ENCODE measurements at places on chromosomes 7 and 10. TPM values are rescaled to one million over a fixed set of nuclear protein-coding genes. Genes with fewer than 3 reads are reported as not detected.

GRCh38 chr7:157509226-157509625 lies 172.4 kb downstream of the DNAJB6 start:
- no peak for DNase-seq

DNA sequence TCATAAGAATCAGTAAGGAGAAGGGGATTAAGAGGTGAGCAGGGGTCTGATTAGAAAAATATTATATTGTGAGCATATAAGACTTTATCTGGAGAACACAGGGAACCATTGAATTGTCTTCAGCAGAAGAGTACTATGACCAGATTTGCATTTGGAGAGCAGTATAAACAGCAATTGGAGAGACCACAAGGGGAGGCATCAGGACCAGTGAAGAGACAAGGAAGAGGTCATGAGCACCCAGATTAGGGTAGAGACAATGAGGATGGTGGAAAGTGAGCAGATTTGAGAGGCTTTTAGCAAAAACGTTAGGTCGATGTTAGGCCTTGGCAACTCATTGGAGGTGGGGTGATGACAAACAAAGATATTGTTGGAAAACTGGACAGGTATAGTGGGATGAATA lies 13.0 kb upstream of the SMIM30 start:
- no peak for DNase-seq

DNA sequence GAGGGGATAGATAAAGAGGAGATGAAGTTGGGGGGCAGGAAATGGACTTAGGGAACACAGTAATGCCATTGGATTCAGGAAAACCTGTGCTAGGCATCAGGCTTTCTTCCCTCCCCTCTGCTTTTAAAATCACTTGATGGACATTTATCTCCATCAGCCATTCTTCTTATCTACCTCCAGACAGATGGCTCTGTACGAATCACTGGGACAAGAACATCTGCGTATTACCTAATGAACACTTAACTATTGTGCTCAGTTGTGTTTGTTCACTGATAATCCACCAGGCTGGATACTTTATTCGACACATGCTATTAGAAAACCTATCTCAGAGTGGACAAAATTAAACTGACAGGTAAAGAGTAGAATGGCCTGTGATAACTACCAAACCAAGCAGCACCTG lies 40.0 kb downstream of the TNKS2 start:
- DNase-seq: no peak

GRCh38 chr7:97671571-97671970 lies 60.3 kb upstream of the TAC1 start:
- no peak for DNase-seq

- no peak for DNase-seq
These were observed 64.4 kb upstream of the CARD11 start for GRCh38 chr7:3107889-3108570.

- no peak for DNase-seq
These were observed 162.9 kb downstream of the SH3PXD2A start for GRCh38 chr10:103692436-103692951.

DNA sequence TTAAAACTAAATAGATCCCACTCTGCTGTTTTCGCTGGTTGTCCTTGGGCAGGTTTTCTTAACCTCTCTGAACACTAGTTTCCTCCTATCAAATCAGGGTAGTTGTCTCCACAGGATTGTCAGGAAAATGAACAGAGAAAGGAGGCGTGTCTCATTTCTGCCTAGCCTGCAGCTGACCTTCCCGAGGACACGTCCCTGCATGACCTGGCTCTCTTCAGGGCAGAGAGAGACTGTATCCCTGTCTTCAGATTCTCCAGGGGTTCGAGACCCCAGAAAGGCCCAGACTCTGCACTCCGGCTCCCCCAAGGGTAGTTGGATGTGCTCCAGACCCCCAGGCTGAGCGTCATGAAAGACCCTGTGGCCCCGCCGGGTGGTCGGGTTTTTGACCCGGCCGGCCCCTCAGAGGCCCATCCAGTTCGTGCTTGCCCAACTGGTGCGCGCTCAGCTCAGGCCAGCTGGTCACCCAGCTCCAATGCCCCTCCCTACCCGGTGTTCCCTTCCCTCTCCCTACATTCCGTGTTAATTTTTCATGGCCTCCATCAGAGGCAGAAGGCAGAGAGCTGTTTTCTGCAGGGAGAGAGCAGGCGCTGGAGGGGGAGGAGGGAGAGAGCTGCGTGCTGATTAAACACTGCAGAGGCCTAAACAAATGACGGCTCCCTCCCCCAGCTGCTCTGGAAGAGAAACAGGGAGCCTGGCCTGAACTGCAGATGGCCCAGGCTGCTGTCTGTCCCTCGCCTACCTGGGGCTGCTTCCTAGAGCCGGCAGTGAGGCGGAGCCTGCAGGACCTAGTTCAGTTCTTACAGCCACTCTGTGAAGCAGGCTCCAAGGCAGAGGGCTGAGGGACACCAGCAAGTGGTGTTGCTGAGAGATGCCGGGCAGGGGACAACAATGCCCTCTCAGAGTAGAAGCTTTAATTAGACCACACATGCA lies 86.2 kb upstream of the PPIF start:
- no peak for DNase-seq

DNA sequence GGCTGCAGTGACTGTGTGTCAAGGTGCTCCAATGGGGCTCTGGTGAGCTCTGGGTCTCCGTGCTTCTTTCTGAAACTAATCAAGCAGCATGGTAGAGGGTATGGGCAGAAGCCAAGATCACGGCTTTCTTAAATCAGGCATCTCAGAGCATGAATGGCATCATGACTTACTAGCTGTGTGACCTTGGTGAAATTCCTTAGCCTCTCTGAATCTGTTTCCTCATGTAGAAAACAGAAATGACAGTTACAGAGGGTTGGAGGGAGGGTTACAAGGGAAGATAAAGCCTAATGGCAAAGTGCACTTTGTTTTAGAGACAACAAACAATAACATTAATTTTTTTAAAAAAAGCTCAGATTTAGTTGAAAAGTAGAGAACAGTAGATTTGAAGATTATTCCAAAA lies 34.9 kb downstream of the FRMPD2 start:
- no peak for DNase-seq

DNA sequence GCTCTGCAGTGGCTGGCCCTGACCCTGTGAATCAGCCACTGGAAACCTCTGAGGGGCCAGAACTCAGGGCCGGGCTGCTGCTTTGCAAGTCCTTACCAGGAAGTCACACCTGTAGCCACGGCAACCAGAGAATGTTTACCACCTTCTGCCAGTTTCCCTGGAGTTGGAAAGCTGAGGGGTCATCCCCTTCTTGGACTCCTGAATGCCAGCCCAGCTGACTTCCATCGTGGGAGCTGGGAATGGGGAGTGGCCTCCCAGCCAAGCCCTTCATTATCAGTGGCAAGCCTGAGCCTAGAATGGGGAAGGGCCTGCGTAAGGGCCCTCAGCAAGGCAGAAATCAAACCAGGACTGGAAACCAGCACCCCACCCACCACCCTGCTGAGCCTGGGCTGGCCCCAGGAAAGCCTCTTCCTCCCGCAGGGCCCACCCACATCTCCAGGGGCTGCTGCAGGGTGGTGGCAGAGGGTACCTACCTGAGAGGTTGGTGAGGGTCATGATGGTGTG lies 6.5 kb upstream of the CRHR2 start:
- DNase-seq: no peak

- no peak for DNase-seq
These were observed 374.4 kb upstream of the MKI67 start for GRCh38 chr10:128500642-128501041.

DNA sequence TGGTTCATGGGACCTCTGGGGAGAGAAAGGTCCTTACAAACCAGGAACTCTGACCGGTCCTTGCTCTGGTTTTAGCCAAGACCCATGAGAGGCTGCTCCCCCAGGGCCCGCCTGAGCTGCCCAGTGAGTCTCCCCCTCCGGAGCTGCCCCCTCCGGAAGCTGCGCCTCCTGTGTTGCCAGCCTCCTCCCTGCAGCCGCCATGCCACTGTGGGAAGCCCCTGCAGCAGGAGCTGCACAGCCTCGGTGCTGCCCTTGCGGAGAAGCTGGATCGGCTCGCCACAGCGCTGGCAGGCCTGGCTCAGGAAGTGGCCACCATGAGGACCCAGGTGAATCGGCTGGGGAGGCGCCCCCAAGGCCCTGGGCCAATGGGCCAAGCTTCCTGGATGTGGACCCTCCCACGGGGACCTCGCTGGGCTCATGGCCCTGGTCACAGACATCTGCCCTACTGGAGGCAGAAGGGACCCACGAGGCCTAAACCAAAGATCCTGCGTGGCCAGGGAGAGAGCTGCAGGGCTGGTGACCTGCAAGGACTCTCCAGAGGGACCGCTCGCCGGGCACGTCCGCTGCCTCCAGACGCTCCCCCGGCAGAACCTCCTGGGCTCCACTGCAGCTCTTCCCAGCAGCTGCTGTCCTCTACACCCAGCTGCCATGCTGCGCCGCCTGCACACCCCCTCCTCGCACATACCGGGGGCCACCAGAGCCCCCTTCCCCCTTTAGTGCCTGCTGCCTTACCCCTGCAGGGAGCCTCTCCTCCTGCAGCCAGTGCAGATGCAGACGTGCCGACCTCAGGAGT lies 40.1 kb downstream of the ZNF467 start:
- DNase-seq: no peak

GRCh38 chr10:22959292-22959691 lies 31.4 kb downstream of the ARMC3 start:
- DNase-seq: no peak

The PNLIP gene
- total RNA-seq: not detected

The UTF1 gene
- 0.18 TPM for total RNA-seq

The GPR15LG gene
- total RNA-seq: not detected

The ZMIZ1 gene
- 45.5 TPM for total RNA-seq

The CALN1 gene
- total RNA-seq: not detected

The CYP3A4 gene
- not detected for total RNA-seq

Data from astrocyte (in vitro differentiated cells and primary cell).